ENCODE measurements at places on chromosomes 2 and 18.

GRCh38 chr18:62526098-62527025 is 3.5 kb downstream of the ZCCHC2 start:
- no peak for DNase-seq

DNA sequence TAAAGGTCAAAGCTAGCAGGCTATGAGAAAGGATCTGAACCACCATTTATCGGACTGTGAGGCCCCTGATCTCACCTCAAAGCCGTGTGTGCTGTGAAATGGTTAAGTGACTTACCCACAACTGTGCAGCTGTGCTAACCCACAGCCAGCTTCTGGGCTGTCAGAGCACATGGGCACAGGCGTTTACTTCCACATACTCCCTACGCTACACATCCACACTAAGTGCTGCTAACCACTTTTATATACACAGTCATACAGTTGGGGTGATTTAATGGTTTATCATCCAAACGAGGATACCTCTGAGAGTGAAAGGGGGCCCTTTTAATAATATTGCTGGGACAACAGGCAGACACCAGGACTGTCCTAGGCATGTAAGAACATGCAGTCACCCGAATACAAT is 37.3 kb downstream of the CYRIA start:
- DNase-seq = no peak

GRCh38 chr18:41828137-41828536 is 126.9 kb upstream of the PIK3C3 start:
- DNase-seq = no peak

DNA sequence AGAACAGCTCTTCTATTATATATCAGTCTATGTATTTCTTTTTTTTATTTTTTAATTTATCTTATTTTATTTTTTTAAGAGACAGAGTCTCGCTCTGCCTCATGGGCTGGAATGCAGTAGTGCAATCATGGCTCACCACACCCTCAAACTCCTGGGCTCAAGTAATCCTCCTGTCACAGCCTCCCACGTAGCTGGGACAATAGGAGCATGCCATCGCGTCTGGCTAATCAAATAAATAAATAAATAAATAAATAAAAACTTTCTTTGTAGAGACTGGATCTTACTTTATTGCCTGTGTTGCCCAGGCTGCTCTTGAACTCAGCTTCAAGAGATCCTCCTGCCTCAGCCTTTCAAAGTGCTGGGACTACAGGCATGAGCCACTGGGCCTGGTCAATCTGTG is 117.0 kb downstream of the RBMS1 start:
- DNase-seq = no peak

GRCh38 chr2:54404270-54404669 is 51.9 kb upstream of the SPTBN1 start:
- DNase-seq = no peak

- peak; percentile 52 for DNase-seq
Measured at GRCh38 chr2:237421542-237422116, 7.7 kb upstream of the COL6A3 start.
